ENCODE measurements at places on chromosomes 13 and 19.

DNA sequence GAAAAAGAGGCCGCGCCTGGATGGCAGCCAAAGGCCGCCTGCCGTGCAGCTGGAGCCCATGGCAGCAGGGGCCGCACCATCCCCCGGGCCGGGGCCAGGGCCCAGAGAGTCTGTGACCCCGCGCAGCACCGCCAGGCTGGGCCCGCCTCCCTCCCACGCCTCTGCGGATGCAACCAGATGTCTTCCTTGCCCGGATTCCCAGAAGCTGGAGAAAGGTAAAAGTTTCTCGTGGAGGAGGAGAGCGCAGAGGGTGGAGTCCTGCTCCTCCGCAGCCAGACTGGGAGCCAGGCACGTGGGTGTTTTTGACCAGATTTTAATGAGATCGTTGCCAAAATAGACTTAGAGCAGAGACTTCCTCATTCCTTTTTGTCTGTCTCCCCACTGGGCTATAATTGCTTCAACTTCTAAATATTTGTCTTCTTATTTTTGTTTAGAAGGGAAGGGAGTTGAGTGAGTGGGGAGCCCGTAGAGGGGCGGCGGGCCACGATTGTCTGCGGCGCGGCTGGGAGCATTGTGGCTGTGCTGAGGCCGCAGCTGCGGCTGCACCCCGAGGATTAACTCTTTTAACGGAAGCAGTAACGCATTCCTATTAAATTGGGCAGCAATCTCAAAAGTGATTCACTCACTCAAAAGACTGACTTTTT is 22.8 kb upstream of the NDUFS7 start:
- DNase-seq: peak; percentile 60

GRCh38 chr19:8335343-8336071 is 7.6 kb downstream of the KANK3 start:
- DNase-seq: no peak

DNA sequence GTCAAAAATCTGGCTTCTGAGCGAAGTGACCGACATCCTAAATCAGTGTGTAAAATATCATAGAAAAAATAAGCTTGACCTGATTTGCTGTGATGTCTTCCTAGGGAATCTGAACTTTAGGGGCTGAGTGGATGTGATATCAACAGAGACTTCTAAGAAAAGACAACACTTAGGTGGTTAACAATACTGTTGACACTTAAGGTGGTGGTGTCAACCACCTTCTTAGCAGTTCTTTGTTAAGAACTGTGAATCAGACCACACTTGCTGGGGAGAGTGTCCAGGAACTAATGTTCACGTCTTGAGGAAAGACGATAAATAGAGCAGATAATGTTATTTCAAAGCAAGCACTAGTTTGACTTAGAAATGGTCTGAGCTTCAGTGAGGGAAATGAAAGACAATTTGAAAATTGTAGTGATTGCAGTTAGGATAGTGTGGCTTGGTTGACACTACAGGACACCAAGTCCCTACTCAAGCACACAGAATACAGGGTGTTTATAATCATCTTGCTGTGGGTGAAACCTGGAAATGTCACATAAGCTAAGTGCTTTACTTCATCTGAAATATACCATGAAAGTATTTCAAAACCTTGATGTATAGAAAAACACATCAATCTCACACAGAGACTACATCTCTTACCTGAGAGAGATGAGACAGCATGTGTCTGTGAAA is 1936.5 kb downstream of the PCDH9 start:
- DNase-seq: no peak

DNA sequence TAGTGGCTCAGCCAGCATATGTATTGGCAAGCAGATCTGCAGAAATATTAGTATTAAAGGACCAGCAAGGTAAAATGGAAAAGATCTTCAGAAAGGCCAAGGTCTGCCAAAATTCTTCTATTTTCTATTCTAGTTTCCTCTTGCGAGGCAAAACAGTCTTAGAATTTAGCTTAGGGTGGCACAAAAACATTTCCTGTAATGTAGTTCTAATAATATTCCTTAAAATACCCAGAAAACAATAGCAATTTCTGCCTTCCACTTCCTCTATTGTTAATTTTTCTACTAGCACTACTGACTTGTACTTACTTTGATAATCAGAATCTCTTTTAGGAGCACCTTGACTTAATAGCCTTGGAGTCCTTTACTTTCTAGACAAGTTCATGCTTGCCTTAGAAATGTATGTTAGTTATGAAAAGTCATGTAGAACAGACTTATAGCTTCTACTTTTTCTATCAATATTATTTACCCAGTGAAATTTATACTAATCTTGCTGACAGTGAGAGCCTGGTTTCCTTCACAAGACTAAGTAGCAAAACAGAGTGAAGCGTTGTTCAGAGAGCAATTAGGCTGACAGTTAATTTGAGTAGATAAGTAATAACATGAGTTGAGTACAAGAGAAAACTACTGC is 23.9 kb upstream of the LPAR6 start:
- peak; percentile 8 for DNase-seq

- DNase-seq: peak; percentile 76
These were observed 296.1 kb downstream of the PCDH9 start for GRCh38 chr13:66933994-66934393.

DNA sequence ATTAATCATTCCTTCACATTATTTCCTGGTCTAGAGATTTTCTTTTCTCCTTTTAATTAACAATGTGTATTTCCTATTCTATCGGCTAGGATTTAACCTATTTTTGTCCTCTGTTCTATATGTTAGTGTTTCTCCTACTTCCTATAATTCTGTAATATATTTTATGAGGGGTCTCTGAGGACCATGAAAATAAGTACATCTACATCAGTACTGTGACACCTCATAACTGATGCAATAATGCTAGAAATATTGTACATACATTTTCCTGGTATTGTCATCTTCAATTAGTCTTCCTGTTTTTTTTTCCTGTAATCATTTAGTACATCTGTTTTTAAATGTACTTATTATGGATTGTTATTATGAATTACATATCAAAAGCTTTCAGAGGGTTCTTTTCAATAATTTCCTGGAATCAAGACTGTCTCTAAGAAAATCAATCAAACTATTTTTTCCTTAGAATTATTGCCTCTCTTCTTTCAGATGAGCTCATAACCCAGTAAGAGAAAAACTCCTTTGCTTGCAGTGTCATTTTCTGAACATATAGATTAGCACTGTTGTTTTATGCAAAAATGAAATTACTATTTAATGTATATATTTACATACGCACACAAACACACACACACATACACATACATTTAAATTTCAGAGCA is 1004.3 kb downstream of the SLITRK5 start:
- no peak for DNase-seq

DNA sequence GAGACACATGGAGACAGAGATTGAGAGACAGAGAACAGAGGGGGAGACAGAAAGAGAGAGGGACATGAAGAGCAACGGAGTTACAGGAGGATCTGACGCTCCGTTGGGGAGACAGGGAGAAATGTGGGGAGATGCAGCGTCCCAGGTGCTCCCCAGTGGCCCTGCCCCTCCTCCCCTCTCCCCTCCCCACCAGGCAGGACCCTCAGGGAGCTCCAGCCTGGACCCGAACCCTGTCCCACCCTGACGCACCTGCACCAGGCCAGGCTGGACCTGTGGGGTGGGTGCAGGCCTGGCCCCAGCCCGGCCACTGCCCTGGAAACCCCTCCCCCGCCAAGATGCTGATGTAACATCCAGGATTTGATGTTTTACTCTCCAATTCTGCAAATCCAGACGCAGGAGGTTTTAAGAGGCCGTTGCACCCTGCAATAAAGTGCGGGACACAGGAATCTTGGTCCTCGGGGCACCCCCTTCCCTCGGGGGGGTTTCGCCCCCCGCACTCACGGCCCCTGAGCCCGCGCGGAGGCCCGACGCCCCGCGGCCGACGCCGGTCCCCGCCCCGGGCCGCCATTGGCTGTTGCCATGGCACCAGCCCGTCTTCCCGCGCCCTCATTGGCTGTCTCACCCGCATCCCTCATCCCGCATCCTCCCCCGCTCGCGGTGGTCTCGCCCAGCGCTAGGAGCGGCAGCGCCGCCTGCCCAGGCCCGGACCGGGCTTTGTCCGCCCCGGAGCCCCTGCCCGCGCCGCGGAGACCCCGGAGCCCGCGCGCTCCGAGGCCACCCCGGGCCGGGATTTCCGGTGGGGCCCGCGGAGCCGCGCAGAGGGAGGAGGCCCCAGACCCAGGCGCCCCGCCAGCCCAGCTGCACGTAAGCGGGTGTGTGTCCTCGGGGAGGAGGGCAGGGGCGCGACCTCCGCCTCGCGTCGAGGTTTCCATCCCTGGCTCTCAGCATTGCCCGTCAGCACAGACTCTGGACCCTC is at the start of gene APC2:
Gene APC2, plus strand, starts transcription at position 655 of the 976 bp plus-strand sequence. CDS start 2,881 bp downstream, outside the sequence.
- no peak for DNase-seq

GRCh38 chr19:31906111-31906871 is 439.1 kb upstream of the ZNF507 start:
- DNase-seq: no peak

DNA sequence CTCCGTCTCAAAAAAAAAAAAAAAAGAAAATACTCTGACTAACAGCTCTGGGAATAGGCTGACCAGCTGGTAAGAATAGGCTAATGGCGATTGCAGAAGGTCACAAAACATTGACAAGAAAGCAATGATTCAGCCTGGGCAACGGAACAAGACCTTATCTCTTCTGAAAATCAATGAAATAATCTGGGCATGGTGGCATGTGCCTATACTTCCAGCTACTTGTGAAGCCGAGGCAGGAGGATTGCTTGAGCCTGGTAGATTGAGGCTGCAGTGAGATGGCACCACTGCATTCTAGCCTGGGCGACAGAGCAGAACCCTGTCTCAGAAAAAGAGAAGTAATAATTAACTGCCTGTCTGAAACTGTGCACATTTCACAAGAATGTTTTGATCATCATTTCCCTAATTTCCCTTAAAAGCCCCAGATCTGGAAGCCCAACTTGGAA is 18.8 kb upstream of the MTRF1 start:
- no peak for DNase-seq

DNA sequence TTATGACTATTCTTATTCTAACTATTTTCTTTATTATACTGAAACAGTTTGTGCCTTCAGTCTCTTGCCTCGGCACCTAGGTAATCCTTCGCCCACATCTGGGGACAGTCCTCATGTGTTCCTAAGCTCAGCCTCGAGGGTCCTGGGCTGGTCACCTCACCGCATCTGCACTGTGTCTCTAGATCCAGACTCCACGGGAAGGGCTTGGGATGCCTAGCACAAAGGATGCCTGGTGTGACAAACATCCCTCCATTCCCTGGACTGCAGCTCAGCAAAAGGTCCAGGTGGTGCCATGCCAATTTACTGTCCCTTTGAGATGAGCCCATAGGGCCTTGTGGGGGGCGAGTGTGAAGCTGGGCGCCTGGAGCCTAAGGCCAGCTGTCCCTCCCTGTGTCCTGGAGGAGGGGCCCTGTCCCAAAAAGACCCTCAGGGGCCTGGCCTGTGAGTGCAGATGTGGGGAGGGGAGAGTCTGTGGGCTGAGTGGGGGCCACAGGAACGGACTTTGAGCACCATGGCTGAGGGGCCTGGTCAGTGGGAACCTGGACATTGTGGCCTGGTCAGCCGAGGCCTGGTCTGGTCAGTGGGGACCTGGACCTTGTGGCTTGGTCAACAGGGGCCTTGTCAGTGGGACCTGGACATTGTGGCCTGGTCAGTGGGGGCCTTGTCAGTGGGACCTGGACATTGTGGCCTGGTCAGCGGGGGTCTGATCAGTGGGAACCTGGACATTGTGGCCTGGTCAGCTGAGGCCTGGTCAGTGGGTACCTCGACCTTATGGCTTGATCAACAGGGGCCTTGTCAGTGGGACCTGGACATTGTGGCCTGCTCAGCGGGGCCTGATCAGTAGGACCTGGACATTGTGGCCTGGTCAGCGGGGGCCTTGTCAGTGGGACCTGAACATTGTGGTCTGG is 45.1 kb upstream of the TPM4 start:
- DNase-seq: no peak

- no peak for DNase-seq
These were observed 586.8 kb downstream of the TBC1D4 start for GRCh38 chr13:74895042-74895796.

DNA sequence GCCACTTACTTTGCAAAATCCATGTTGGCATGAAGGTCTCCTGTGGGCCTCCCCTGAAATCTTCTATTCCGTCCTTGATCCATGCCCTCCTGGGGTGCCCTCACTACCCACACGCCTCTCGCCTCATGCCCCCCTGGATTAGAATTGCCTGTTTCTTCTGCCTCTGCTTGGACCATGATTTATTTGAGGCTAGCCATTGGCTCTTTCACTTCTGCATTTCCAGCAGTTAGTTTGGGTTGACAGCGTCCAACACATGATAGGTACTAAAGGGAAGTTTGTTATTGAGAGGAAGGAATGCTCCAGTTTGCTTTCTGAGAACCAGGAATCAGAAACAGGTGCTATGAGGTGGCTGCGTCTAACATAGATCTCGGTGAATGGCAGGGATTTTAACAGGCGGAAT is 30.5 kb upstream of the TPTE2 start:
- DNase-seq: no peak

DNA sequence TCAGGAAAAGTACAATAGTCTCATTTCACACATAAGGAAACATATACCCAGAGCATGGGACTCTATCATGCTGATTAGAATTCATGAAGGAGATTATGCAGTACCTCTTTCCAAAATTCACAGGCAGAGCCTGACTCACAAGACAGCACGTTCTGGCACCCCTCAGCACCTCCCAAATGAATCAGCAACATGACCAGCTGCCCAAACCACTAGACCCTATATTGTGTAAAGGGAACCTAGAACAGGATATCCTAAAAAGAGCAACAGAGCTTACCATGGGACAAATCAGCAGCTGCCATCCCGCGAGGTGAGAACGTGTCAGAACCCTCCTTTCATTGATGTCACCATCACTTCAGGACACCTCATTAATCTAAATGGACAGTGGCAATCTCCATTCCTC is 2.5 kb downstream of the ZNF426 start:
- DNase-seq: no peak

DNA sequence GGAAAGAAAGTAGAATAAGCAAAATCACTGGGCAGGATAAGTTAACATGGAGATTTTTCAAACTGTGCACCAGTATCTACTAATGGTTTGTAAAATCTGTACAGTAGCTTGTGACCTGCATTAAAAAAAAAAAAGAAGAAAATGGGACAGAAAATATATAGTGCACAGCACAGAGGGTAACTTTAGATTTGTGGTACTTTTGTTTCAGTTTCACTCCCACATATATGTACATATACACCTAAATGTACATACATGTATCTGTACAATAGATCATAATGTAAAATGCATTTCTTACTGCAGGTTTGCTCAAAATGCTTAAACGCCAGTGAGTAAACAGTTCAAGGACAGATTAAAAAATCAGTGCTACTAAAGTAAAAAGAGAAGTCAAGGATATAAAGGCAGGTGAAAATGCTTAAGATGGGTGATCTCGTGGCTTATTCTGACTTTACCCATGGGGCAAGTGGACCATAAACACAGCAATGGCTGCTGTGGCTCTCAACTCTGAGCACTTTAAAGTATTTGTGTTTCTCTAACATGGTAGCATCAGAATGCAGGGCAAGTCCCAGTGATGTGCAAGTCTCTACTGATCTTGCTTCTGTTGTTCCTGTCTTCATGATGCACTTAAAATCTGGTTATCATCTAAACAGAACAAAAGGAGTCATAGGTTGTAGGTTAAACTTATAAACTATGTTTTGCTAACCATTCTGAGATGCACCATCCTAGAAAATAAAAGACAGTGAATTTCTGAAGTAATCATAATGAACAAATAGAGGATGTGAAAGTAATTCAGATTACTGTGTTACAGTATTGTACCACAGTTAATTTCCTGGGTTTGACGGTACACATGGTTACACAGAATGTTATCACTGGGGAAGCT is 112.3 kb downstream of the MIPEP start:
- no peak for DNase-seq

- no peak for DNase-seq
These were observed 9.6 kb downstream of the KHSRP start for GRCh38 chr19:6414793-6415590.

Data from MCF 10A (cell line).